ENCODE measurements at places on chromosomes 1 and 21. TPM values are rescaled to one million over a fixed set of nuclear protein-coding genes. Genes with fewer than 3 reads are reported as not detected.
A peak's percentile ranks its signal among the peaks of the same experiment; 100 is the strongest.

DNA sequence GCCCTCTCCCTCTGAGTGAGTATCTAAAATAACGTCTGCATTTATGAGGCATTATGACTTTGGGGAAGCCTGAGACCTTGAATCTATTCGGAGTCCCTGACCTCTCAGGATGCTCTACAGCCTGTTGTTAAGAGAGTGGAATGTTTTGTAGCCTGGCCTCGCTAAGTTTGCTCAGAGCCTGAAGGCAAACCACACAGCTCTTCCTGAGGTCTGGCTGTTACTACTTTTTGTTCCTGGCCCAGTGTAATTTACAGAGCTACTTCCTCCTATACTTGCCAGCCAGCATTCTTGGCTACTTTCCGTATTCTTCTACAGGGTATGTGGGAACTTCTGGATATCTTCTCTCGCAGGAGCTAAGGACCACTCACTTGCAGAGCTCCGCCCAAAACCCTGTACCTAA is 3.6 kb upstream of the ZMYM4 start:
- H3K4me1 ChIP-seq, result peaks cover 14% of the 10 kb centered on the region
- H3K4me3 ChIP-seq, result peak overlapping the region; percentile 19
- peaks cover 4% of the 10 kb centered on the region for H3K36me3 ChIP-seq
- no peaks in the 10 kb centered on the region for H3K27me3 ChIP-seq
- DNase-seq, result no peak

- H3K4me3 ChIP-seq, result no peak overlapping the region
- no peaks in the 10 kb centered on the region for H3K27me3 ChIP-seq
Observed at GRCh38 chr1:25117233-25117823, 115.0 kb downstream of the SYF2 start.

DNA sequence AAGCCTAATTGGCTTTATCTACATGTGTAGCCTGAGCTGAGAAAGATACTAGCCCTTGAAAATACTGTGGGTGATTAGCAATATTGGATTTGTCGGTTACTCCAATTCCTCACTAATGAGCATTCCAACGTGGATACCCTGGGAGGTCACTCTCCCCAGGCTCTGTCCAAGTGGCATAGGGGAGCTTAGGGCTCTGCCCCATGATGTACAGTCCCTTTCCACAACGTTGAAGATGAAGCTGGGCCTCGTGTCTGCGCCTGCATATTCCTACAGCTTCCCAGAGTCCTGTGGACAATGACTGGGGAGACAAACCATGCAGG is 2.6 kb downstream of the RCC1 start:
- no peaks in the 10 kb centered on the region for H3K27me3 ChIP-seq
- H3K4me1 ChIP-seq, result peaks cover 34% of the 10 kb centered on the region
- peak overlapping the region; percentile 81 for H3K4me3 ChIP-seq
- DNase-seq, result no peak
- peak overlapping the region; percentile 100 for H3K27ac ChIP-seq
- peaks cover 36% of the 10 kb centered on the region for H3K36me3 ChIP-seq

DNA sequence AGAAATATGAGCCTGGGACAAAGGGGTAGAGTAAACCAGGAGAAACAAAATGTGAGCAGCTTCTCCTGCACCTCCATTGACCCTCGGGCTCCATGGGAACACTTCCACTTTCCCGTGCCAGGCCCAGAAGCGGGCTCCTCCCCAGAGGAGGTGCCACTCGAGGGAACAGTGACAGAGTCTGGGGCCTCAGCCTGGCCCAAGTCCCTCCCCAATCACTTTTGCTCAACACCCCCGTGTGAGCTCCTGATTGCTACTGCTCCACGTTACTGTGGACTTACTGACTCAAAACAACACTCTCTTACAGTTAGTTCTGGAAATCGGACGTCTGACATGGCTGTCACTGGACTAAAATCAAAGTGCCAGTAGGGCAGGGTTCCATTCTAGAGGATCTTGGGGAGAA is 17.7 kb upstream of the KLHDC7A start:
- no peak overlapping the region for H3K27ac ChIP-seq
- DNase-seq, result no peak
- H3K27me3 ChIP-seq, result peaks cover 7% of the 10 kb centered on the region
- H3K4me3 ChIP-seq, result no peak overlapping the region
- no peaks in the 10 kb centered on the region for H3K36me3 ChIP-seq

DNA sequence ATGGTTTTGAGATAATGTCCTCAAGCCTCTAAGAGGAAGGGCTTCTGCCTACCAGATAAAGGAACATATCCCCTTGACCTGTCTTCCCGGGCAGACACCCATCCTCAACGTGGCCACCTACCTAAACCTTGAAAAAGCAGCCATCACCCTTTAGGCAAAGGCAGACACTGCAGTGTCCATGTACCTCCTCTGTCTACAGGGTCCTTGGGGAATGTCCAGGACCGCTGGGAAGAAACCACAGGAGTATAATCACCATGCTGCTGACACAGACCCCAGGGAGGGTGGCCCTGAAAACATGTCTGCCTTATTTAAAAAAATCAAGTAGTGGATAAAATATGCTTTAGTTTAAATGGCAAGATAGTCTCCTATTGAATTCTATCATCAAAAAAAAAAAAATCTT is 16.6 kb downstream of the BCAR3 start:
- H3K27ac ChIP-seq, result peak overlapping the region; percentile 49
- peaks cover 77% of the 10 kb centered on the region for H3K4me1 ChIP-seq
- no peak for DNase-seq
- no peaks in the 10 kb centered on the region for H3K36me3 ChIP-seq

GRCh38 chr1:235553112-235553551 is 48.9 kb upstream of the B3GALNT2 start:
- DNase-seq, result no peak
- H3K27ac ChIP-seq, result no peak overlapping the region
- H3K4me3 ChIP-seq, result no peak overlapping the region
- no peaks in the 10 kb centered on the region for H3K27me3 ChIP-seq
- H3K4me1 ChIP-seq, result no peaks in the 10 kb centered on the region

The SYT6 gene
- total RNA-seq, result not detected

The FNDC10 gene
- 16.2 TPM for total RNA-seq

GRCh38 chr1:153356392-153357075 is 1.1 kb upstream of the S100A9 start:
- no peak for DNase-seq
- no peak overlapping the region for H3K4me3 ChIP-seq
- H3K4me1 ChIP-seq, result no peaks in the 10 kb centered on the region

GRCh38 chr21:25893191-25893590 is 158.4 kb downstream of the GABPA start:
- no peak overlapping the region for H3K4me3 ChIP-seq
- H3K36me3 ChIP-seq, result peaks cover 19% of the 10 kb centered on the region
- no peak overlapping the region for H3K27ac ChIP-seq

DNA sequence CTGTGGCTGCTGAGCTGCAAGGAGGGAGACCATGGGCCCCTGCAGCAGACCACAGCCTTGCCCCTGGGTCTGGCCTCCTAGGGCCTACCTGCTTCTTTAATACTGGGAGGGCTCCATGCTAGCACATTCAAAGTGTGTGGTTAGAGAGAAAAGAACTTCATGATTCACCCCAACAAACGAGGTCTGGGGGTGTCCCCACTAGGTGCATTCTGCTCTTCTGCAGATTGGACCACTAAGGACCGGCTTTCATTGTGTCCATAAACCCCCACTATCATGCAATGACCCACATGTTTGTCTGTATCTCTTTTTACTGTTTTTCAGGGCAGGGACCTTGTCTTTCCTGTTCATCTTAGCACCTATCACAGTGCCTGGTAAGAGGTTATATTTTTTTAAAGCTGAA is 185.4 kb downstream of the OMA1 start:
- H3K36me3 ChIP-seq, result no peaks in the 10 kb centered on the region
- H3K27ac ChIP-seq, result no peak overlapping the region
- peaks cover 9% of the 10 kb centered on the region for H3K27me3 ChIP-seq
- 0 out of 2 replicates have a peak, but pooled peaks cover 3% of the 10 kb centered on the region for H3K4me1 ChIP-seq

- H3K27ac ChIP-seq, result peak overlapping the region; percentile 88
- H3K27me3 ChIP-seq, result no peaks in the 10 kb centered on the region
- no peak for DNase-seq
- H3K36me3 ChIP-seq, result no peaks in the 10 kb centered on the region
- H3K4me1 ChIP-seq, result peaks cover 51% of the 10 kb centered on the region
- peak overlapping the region; percentile 92 for H3K4me3 ChIP-seq
Observed at GRCh38 chr1:64472040-64472376, 2.1 kb downstream of the CACHD1 start.

The CCDC181 gene
- 0.39 TPM for total RNA-seq

DNA sequence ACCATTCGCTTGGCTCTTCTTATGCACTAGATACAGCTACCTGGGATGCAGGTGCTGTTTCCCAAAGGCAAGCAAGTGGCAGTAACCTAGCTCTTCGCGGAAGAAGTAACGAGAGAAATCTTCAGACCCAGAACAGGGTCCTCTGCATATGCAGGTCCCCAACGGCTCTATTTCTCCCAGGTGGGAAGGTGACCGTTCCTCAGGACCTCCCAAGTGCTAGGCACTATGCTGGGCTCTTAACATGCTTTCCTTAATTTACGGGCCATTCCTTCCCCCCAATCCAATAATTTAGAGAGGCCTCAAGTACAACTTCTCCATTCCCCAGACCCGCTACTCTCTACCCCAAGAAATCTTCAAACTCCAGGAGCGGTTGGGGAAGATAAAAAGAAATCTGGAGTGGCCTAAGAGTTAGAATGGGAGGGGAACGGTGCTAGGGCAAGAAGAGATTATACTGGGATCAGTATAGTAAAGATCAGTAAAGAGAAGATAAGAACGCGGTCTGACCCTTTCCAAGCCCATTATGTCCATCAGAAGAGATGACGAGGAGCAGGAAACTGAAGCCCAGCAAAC is 410 bp downstream of the TXNDC12 start:
- H3K27ac ChIP-seq, result peak overlapping the region; percentile 100
- no peak for DNase-seq
- peaks cover 25% of the 10 kb centered on the region for H3K36me3 ChIP-seq
- H3K4me1 ChIP-seq, result peaks cover 25% of the 10 kb centered on the region

The TRNP1 gene
- total RNA-seq, result 81.2 TPM

DNA sequence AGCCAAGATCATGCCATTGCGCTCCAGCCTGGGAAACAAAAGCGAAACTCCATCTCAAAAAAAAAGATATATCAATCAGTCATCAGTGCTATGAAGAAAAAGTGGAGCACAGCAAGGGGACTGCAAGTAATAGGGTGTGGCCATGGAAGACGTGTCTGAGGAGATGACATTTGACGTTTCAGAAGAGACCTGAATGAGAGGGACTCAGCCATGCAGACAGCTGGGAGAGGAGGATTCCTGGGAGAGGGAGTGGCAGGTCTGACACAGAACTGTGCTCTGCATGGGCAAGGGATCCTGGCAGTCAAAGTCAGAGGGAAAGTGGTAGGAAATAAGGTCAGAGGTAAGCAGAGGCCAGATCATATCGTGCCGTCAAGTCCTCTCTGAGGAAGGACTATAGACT is 3.3 kb downstream of the LAX1 start:
- no peaks in the 10 kb centered on the region for H3K36me3 ChIP-seq
- H3K4me1 ChIP-seq, result no peaks in the 10 kb centered on the region
- H3K4me3 ChIP-seq, result no peak overlapping the region
- no peak overlapping the region for H3K27ac ChIP-seq

- no peak for DNase-seq
- H3K4me1 ChIP-seq, result peaks cover 19% of the 10 kb centered on the region
- H3K36me3 ChIP-seq, result peaks cover 54% of the 10 kb centered on the region
Observed at GRCh38 chr1:224425279-224425884, 9.2 kb downstream of the WDR26 start.

DNA sequence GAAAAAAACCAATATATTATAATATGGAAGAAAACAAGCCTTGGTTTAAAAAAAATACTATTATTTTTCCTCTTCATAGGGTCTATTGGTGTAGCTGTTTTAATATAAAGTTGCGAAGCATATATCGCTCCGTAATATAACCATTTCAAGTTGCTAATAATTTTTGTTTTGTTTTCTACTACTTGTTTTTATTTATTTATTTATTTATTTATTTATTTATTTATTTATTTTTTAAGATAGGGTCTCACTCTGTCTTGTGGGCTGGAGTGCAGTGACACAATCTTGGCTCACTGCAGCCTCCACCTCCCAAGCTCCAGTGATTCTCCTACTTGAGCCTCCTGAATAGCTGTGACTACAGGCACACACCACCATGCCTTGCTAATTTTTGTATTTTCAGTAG is 46.4 kb downstream of the PRDM2 start:
- DNase-seq, result no peak
- H3K27me3 ChIP-seq, result no peaks in the 10 kb centered on the region
- H3K4me1 ChIP-seq, result peaks cover 17% of the 10 kb centered on the region
- H3K36me3 ChIP-seq, result peaks cover 4% of the 10 kb centered on the region
- H3K27ac ChIP-seq, result no peak overlapping the region

DNA sequence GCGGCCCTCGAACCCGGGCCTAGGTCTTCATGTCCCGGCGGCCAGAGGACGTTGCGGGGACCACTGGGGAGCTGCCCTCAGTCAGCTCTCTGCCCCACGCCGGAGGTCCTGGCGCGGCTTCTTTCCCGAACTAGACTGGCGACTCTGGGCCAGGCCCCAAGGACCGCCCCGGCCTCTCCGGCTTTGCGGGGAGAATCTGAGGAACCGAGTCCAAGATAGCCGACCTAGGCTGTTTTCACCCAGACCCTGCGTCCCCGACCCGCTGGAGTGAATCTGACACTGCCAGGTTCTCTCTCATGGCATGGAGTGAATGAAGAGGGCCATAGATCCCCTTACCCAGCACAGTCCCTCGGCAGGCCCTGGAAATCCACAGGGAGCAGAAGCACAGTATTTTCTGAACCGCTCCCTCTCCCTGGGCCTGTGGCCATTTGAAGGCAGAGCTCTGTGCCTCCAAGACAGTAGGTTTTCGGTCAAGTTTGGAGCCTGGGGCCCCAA is 9.9 kb upstream of the BARHL2 start:
- DNase-seq, result no peak
- H3K27me3 ChIP-seq, result peaks cover 2% of the 10 kb centered on the region
- no peak overlapping the region for H3K27ac ChIP-seq
- H3K36me3 ChIP-seq, result no peaks in the 10 kb centered on the region
- H3K4me1 ChIP-seq, result no peaks in the 10 kb centered on the region
- H3K4me3 ChIP-seq, result no peak overlapping the region

- no peaks in the 10 kb centered on the region for H3K27me3 ChIP-seq
- H3K27ac ChIP-seq, result no peak overlapping the region
- H3K4me1 ChIP-seq, result peaks cover 17% of the 10 kb centered on the region
- no peaks in the 10 kb centered on the region for H3K36me3 ChIP-seq
- no peak for DNase-seq
Observed at GRCh38 chr1:31595836-31596736, 19.8 kb downstream of the TINAGL1 start.

Measured in Panc1 (cell line).